AG04450 (cell line): ENCODE measurements at places on chromosomes 1 and 21.
A peak's percentile ranks its signal among the peaks of the same experiment; 100 is the strongest.

DNA sequence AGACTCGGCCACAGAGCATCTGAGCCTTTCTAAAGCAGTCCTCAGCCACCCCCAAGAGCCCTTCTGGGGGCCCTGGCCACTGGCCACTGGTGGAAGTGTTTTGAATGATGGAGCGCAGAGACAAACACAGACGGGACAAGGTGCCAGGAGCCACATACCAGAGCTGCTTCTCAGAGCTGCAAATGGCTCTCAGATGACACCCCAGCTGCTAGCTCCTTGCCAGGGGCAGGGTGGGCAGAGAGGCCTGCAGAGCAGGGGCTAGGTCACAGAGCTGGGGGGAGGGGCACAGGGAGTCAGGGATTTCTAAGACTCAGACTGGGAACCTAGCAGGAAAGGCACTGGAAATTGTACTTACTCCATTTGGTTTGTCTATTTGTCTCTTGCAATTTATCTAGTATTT lies 30.4 kb downstream of the KCNN3 start:
- no peak for DNase-seq

DNA sequence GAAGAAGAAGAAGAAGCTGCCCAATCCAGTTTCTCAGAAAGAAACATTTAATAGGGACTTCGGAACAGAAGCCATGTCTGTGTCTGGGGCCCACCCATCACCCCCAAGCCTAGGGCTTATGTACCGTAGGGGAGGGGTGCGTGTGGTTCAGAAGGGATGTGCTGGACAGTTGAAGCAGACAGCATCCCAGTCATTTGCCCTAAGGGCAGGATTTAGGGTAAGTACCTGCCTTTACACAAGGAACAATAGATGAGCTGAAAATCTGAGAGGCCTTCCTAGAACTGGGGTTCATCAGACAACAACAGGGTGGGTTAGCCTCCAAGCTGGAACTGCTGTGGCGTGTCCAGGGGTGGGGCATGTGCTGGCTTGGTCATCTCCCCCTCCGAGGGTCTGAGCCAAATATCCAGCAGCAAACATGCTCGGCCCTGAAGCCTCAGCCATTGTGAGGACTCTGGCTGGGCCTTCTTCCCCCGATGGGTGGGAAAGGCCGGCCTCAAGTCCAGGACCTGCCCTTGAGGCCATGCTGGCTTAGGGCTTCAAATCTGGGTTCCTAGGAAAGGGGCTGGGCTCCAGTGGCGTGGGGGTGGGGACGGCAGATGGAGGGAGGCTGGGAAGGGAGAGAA lies 12.1 kb downstream of the CSTB start:
- DNase-seq: no peak

- no peak for DNase-seq
Observed at GRCh38 chr1:232483826-232484225, 146.1 kb downstream of the SIPA1L2 start.

DNA sequence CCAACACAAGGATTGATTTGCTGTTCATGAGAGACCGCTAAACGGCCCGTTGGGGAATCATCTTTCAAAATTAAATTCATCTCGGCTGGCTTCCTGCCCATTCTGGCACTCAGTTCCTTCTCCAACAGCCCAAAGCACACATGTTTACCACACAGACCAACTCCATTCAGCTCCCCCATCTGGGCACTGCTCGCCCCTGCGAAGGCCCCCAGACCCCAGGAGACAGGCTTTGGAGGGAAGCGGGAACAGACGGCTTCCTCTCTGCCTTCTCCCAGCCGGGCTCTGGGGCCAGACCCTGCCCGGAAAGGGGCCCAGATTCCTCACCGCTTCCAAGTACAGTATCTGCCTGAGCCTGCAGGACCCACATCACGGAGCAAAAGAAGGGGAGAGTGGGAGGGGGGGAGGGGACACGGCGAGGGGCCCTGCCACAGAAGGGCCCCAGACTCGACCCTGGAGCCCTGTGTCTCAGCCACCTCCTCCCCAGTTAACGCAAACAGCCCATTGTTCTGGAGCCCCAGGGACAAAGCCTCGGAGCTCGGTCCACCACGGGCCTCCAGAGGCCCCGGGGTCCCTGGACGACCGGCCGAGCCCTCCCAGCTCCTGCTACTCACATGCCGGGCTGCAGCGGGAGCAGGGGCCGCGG lies 660 bp downstream of the MEGF6 start:
- DNase-seq: no peak

DNA sequence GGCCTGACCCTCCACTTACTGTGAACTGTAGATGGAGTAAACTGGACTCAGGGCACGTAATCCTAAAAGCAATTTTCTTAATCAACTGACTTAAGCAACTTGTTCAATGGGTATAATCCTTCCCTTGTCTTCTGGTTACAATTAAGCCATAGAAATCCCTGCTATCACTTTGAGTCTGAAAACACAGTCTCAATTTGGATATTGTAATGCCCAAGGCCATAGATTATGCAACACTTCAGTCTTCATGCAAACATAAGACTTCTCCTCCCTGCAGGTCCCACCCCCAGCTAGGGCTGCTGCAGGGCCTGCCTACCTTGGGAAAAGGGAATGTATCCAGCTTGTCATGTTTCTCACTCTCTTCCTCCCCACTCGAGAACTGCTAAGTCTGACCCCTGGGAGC lies 6.2 kb upstream of the SLC5A9 start:
- no peak for DNase-seq

DNA sequence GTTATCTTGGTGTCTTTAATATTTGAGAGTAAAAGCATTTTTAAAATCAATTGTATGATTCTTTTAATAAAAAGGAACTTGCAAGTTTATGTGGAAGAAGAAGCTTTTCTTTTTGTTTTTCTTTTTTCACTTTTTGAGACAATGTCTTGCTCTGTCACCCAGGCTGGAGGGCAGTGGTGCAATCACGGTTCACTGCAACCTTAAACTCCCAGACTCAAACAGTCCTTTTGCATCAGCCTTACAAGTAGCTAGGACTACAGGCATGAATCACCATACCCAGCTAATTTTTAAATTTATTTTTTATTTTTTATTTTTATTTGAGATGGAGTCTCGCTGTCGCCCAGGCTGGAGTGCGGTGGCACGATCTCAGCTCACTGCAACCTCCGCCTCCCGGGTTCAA lies 34.1 kb downstream of the CMPK1 start:
- DNase-seq: no peak

- peak; percentile 69 for DNase-seq
Observed at GRCh38 chr1:24201941-24202440, 14.9 kb upstream of the IFNLR1 start.

DNA sequence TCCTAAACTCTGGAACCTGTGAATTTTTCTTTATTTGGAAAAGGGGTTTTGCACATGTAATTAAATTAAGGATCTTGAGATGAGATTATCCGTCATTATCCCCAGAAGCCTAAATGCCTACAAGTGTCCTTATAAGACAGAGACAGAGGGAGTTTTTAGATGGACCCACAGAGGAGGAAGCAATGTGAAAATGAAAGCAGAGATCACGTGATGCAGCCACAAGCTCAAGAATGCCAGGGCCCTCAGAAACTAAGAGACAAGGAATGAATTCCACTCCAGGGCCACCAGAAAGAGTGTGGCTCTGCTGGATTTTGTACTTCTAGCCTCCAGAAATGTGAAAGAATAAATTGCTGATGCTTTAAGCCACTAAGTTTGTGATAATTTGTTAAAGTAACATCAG lies 183.6 kb upstream of the UBE2U start:
- DNase-seq: no peak

DNA sequence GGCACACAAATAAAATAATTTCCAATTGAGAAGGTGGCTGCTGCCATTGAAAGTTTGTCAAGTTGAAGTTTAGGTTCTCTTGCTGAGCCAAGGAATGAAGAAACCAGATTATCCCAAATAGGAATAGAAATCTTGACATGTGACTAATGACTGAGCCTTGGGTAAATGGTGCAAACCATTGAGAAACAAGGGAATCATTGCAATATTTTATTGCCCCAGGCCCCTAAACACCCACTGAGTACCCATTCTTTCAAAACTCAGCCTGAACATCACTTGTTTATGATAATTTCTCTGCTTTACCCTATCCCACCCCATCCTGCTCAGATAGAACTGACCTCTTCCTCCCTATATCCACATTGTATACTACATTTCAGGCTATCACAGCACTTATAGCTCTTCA lies 46.6 kb upstream of the VTCN1 start:
- DNase-seq: no peak

DNA sequence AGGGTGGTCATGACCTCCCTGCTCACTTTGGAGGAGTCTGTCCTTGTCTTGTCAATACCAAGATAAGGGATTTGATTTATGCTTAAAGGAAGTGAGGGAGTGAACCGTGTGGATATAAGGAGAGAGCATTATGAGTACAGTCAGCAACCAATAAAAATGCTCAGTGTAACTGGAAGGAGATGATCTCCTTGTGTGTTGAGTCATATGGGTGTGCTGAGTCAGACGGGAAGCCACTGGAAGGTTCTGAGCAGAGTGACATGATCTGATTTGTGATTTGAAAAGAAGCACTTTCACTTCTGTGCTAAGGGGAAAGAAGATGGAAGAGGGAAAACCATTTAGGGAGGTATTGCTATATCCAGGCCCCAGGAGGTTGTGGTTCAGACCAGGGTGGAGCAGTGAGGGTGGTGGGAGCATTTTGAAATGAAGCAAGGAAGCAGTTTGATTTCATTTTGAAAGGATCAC lies 2.5 kb upstream of the BCL10 start:
- peak; percentile 78 for DNase-seq

GRCh38 chr21:15667010-15667409 lies 62.8 kb upstream of the USP25 start:
- no peak for DNase-seq

DNA sequence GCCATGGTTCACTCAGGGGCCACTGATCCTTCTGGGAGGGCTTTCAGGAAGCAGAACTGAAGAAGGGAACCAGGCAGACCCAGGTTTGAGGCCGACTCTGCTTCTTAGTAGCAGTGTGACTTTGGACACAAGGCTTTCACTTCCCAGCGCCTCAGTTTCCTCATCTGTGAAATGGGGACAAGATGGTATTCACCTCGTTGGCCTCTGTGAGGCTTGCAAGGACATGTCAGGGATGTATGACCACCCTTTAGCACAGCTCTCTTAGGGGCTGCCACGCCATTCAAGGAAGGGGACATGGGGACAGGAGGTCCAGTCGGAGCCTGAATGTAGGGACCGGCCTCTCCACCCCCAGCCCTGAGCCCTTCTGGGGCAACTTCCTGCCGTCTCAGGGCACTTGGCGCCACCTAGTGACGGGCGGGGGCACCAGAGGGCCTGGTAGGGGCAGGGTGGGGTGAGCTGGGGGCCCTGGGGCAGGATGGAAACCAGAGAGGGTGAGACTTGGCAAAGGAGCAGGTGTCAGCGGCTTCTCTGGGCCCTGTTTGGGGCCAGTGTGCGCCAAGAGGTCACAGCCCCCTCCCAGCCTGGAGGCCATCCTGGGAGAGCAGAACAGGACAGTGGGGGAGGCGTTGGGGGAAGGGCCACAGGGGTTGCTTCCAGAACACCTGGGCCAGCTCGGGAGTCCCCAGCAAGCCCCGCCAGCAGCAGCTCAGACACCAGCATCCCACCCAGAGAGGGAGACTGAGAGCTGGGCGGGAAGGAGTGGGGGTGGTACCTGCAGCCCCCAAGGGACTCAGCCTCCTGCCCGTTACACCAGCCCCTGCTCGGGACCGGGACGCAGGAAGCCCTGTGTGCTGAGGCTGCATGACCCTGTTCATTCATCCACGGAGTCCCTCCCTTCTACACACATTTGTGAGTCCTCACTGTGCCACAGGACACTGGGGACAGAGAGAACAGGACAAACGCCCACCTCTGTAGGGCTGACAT lies 102.5 kb upstream of the TARDBP start:
- DNase-seq: no peak

- no peak for DNase-seq
Observed at GRCh38 chr1:158961178-158961577, 29.8 kb downstream of the PYHIN1 start.

DNA sequence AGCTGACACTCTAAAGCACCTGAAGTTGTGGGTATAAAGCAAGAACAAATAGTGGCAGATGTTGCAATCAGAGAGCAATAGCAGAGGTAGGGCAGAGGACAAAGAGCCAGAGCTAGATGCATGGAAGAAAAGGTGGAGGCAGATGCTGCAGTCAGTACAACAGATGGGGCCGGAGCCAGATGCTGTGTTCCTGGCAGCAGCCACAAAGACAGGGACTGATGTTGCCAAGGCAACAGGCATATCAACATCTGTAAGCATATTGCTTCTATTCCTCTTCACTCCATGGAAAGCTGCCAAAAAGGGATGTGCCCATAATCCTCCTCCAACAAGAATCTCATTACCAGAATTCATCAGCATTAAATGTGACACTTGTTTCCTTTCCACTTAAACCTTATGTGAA lies 108.0 kb downstream of the TNNI3K start:
- no peak for DNase-seq

DNA sequence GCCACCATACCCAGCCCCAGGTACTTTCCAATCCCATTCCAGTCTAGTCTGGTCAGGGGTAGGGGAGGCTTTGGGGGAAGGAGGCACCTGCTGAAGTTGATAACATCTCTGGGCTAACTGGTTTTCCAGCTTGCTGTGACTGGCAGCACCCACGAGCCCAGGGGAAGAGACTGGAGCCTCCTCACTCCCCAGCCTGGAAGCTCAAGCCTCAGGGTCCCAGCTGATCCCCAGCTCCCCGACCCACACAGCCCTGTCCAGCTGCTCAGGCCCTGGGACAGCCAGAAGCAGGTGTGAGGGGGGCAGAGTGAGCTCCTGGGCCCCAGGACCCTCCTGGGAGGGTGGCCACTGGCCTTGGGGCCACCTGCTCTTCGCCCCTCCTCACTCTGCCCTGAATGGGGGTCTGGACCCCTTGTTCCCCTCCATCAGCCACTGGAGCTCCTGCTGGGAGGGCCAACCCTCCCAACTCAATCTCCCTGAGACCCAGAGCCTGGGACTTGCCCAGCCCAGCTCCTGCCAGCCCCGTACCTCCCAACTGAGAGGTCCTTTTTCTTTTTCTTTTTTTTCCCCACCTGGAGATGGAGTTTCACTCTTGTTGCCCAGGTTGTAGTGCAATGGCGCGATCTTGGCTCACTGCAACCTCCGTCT lies 23.5 kb upstream of the RNU1-4 start:
- no peak for DNase-seq

DNA sequence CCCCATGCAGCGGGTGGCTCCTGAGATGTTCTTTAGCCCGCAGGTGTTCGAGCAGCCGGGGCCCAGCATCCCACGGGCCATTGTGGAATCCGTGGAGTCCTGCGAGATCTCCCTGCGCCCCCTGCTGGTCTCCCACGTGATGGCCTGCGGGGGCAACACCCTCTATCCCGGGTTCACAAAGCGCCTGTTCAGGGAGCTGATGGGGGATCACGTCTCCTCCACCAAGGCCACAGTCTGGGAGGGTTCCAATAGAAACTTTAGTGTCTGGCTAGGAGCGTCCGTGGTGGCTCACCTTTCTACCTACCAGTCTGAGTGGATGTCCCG lies 71.0 kb downstream of the ACTL8 start:
- DNase-seq: no peak
